Tibial nerve (tissue), 4 donors: ENCODE measurements at places on chromosomes 4 and X.
A peak's percentile ranks its signal among the peaks of the same experiment; 100 is the strongest.

- no peaks in the 10 kb centered on the region for H3K27me3 ChIP-seq
- H3K4me3 ChIP-seq = no peak overlapping the region
- H3K4me1 ChIP-seq = no peaks in the 10 kb centered on the region
- peak; percentile 6 for DNase-seq
- H3K27ac ChIP-seq = no peak overlapping the region
These were observed 363.8 kb upstream of the FTHL17 start for GRCh38 chrX:31435592-31435991.

GRCh38 chr4:132101526-132101925 is 1047.6 kb upstream of the PCDH10 start:
- H3K4me3 ChIP-seq = no peak overlapping the region
- no peaks in the 10 kb centered on the region for H3K36me3 ChIP-seq
- H3K27me3 ChIP-seq = no peaks in the 10 kb centered on the region
- H3K27ac ChIP-seq = no peak overlapping the region
- DNase-seq = no peak

DNA sequence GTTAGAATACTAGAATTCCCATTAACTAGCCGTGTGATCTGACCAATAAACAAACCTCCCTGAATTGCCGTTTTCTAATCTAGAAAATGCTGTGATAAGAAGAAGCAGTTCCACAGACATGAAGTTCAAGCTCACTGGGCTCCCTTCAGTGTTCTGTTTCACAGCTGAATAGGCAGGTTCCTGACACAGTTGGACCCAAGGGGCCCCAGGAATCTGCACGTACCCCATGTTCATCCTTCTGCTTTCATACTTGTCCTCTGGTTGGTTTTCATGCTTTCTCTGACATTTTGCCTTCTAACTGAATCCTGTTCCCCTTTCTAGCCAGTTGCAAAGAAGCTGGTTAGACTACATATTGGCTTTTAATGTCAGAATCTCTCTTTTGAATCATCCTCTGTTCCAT is 374.1 kb upstream of the MAD2L1 start:
- no peaks in the 10 kb centered on the region for H3K4me1 ChIP-seq
- no peaks in the 10 kb centered on the region for H3K27me3 ChIP-seq
- H3K4me3 ChIP-seq = no peak overlapping the region
- no peak for DNase-seq
- H3K27ac ChIP-seq = no peak overlapping the region

DNA sequence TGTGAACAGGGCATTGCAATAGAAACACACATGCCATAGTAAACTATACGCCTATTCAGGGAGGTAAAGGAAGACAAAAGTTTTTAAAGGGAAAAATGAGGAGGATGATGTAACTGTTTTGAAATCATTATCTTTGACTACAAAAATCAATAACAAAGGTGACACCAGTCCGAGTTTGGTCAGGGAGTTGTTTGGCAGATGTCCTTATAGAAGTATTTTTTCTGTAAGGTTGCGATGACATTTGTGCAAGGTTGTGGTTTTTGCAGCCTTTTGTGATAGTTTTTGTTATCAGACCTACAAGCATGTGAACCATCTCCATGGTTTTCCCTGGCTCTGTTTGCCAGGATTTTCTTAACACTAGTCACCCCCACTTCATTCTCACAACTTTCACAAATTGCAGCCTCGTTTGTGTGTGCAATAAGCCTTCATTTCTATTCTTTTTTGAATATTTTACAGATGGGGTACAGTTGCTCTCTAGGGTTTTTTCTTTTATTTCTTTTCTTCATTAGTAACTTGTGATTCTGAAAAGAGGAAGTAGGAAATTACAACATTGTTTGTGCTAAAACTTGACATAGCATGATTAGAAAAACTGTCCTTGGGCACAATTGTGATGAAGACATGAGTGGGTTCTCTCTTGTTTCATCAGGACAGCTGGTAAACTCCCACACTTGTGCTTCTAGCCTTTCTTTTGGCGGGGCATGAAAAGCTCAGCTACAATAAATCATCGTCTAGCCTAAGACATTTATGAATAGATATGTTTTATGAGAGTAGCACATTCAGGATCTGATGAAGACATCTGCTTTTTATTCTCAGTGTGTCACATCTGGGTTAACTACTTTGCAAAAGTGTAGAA is 60.2 kb upstream of the PNPLA4 start:
- H3K27me3 ChIP-seq = no peaks in the 10 kb centered on the region
- H3K4me1 ChIP-seq = no peaks in the 10 kb centered on the region
- H3K36me3 ChIP-seq = no peaks in the 10 kb centered on the region
- no peak for DNase-seq

- no peaks in the 10 kb centered on the region for H3K36me3 ChIP-seq
- H3K4me1 ChIP-seq = no peaks in the 10 kb centered on the region
- H3K4me3 ChIP-seq = no peak overlapping the region
- DNase-seq = no peak
- no peaks in the 10 kb centered on the region for H3K27me3 ChIP-seq
These were observed 63.8 kb upstream of the HPRT1 start for GRCh38 chrX:134396174-134396573.

- no peaks in the 10 kb centered on the region for H3K4me1 ChIP-seq
- no peaks in the 10 kb centered on the region for H3K36me3 ChIP-seq
- H3K27ac ChIP-seq = peak overlapping the region; percentile 29
- no peaks in the 10 kb centered on the region for H3K27me3 ChIP-seq
- DNase-seq = no peak
These were observed 48.6 kb downstream of the MAGEA9 start for GRCh38 chrX:149830192-149830873.
